A673 (cell line): ENCODE measurements at places on chromosomes 3 and 15. TPM values are rescaled to one million over a fixed set of nuclear protein-coding genes. Genes with fewer than 3 reads are reported as not detected.

DNA sequence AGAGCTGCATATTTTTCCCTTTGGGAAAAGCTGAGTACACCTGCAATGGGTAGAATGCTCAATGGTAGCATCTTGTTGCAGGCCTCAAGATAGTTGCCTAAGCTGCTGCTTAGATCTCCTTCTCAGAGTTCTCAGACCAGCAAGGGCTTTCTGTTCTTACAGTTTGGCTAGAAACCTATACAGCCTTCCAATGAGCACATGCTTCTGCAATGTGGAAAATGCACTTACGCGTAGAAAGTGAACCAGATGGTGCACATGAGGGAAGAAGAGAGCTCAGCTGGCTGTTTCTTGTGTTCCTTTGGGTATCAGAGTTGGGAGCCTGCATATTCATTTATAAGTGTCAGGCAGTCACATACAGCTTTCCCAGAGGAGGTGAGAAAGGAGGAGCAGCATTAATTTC, 136.4 kb downstream of the B3GALNT1 start:
- H3K4me1 ChIP-seq = no peaks in the 10 kb centered on the region
- H3K27ac ChIP-seq = no peak overlapping the region

GRCh38 chr3:52530918-52531826, 2.5 kb downstream of the NT5DC2 start:
- H3K36me3 ChIP-seq = no peaks in the 10 kb centered on the region
- H3K4me1 ChIP-seq = no peaks in the 10 kb centered on the region
- no peak overlapping the region for H3K27ac ChIP-seq
- no peaks in the 10 kb centered on the region for H3K27me3 ChIP-seq

DNA sequence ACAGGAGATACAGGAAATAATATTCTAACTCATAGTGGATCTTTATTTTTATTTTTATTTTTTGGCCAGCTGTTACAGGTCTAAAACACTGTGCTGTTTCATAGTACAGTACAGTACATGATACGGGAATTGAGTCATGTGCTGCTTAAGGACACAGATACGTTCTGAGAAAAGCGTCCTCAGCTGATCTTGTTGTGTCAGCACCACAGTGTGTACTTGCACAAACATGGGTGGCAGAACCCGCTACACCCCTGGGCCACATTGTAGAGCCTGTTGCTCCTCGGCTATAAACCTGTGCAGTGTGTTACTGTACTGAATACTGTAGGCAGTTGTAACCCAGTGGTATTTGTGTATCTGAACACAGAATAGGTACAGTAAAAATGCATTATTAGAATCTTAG, 183.4 kb downstream of the OR4M2 start:
- H3K4me3 ChIP-seq = no peak overlapping the region
- H3K27me3 ChIP-seq = no peaks in the 10 kb centered on the region
- H3K27ac ChIP-seq = no peak overlapping the region
- H3K36me3 ChIP-seq = no peaks in the 10 kb centered on the region
- no peak for DNase-seq
- no peaks in the 10 kb centered on the region for H3K4me1 ChIP-seq

DNA sequence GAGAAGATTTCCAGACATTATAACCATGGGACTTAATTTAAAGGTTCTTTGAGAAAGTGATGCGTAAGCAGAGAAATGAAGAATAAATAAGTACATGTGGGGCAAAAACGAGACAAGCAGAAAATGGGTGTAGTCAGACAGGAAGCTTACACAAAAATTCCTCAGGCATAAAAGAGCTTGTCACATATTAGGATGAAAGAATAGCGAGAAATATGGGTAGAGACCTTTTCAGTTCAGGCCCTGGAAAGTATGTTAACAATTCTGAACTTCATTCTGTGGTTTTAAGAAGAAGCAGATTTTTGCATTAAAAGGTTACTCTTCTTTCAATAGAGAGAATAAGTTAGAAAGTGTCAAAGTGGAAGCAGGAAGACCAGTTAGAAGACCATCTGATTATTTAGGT, 352.4 kb downstream of the ROBO1 start:
- no peak overlapping the region for H3K4me3 ChIP-seq
- no peaks in the 10 kb centered on the region for H3K4me1 ChIP-seq
- H3K27ac ChIP-seq = no peak overlapping the region

PLSCR4 gene
- total RNA-seq = 1.3 and 2.4 TPM in 2 replicates
